ENCODE measurements at places on chromosomes 12 and 14.

DNA sequence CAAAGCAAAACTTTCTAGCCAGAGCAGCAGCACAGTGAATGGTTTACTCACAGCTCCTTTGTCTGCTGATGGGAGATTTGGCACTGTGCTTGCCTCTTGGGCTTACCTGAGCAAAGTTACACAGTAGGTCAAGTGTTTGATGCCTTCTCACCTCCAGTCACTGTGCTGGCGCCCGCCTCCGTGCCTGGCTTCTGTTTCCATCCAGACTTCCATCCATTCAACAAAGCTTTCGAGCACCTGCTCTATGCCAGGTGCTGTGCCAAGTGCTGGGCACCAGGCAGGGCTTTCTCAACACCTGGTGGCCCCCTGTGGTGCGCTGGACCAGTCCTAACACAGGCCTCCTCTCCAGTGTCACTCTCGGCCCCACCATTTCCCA, 199.2 kb upstream of the EEA1 start:
- DNase-seq, result no peak

DNA sequence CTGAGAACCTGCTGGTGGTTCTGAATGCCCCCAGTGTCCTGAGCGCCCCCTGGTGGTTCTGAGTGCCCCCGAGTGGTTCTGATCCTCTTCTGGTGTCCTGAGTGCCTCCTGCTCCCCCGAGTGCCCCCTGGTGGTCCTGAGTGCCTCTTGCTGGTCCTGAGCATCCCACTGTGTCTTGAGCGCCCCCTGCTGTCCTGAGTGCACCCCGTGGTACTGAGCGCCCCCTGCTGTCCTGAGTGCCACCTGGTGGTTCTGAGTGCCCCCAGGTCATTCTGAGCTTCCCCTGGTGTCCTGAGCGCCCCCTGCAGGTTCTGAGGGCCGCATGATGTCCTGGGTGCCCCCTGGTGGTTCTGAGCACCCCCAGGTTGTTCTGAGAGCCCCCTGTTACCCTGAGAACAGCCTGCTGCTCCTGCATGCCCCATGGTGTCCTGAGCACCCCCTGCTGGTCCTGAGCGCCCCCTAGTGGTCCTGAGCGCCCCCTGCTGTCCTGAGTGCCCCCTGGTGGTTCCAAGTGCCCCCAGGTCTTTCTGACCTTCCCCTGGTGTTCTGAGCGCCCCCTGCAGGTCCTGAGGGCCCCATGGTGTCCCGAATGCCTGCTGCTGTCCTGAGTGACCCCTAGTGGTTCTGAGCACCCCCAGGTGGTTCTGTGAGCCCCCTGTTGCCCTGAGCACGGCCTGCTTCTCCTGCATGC, 1165.4 kb downstream of the TMEM121 start:
- peak; percentile 99 for DNase-seq

DNA sequence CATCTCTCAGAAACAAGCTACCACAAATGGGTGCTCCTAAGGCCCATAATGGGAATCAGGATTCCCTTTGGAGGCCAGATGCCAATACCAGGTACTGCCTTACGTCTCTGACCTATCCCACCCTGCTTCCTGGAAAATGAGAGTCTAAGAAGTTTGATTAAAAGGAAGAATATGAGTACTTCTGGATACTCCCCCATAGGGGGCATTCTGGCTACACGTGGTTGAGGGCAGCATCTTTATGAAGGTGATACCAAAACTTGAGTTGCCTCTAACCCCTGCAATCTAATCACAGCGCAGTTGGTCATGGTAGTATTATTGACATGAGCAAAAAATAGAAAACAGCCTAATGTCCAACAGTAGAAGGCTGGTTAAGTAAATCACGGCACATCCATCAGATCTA, 184.2 kb upstream of the LHX5 start:
- no peak for DNase-seq

- no peak for DNase-seq
Observed at GRCh38 chr12:6562881-6563280, 5.2 kb downstream of the NOP2 start.

- DNase-seq, result no peak
Observed at GRCh38 chr14:40368314-40368713, 936.1 kb upstream of the FBXO33 start.

- no peak for DNase-seq
Observed at GRCh38 chr14:24690492-24690891, 56.5 kb upstream of the GZMB start.

All from activated CD8-positive, alpha-beta memory T cell treated with anti-CD3 and anti-CD28 coated beads, Interleukin-2, amount 50 U/mL, for 48 hours (primary cell).